ENCODE measurements at places on chromosomes 13 and 19. TPM values are rescaled to one million over a fixed set of nuclear protein-coding genes. Genes with fewer than 3 reads are reported as not detected.

DNA sequence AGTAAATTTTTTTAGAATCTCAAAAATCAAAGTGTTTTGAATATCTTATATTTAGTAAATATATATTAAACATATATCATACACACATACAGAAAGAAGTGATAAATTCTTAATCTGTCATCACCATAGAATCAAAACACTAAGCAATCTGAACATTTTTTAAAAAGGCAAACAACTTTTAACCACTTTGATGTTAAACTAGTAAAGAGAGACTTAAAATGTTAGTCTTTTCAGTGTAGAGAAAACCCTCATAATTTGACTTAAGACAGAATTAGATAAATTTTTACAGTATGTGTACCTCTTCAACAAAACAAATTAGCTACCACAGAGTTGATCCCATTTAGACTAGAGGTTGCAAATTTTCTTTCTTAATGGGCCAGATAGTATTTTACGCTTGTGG, 13.4 kb downstream of the SUPT20H start:
- DNase-seq = no peak

PSG7 gene
- total RNA-seq = not detected

GRK1 gene
- not detected for total RNA-seq

HS6ST3 gene
- 6.7 TPM for total RNA-seq

DNA sequence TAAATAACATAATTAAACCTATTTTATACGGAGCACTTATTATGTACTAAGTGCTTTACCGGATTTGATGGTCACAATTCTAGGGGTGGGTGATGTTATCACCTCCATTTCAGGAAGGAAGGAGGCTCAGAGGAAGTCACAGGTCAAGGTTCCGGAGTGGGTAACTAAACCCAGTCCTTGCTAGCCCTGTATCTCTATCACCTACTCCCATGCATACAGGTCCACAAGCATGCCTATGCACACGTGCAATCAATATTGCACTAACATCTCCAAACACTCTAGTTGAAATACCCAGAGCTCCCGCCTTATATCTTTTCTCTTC, 17.8 kb upstream of the FOSB start:
- no peak for DNase-seq

- DNase-seq = no peak
Measured at GRCh38 chr19:13691569-13692435, 72.5 kb upstream of the MRI1 start.

CYP2A7 gene
- total RNA-seq = not detected

DNA sequence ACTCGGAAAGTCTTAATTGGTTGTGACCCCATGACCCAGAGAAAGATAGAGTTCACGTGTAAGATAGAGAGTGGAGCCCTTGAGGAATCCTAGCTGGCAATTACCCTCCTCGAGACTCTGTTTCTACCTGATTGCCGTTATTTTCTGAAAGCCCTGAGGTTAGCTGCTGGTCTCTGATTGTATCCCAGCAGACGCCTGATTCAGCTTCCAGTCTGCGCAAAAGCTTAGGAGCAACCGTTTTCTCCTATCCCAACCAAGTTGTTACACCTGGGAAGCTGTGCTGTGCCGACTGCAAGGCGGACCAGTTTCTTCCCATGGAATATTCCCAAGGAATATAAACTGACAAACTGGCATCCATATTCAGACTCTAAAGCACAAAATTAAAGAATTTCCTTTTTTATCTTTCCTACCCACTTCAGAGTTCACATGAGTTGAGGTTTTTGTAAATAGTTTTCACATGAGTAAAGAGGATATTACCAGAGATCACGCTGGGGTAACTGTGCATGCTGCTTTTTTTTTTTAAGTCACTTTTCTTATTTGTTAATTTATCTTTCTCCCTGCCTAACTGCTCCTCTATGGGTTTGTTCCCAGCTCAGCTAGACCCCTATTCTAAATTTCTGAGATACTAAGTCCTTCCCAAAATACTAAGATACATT, 1.5 kb upstream of the TRPC4 start:
- DNase-seq = no peak

DNA sequence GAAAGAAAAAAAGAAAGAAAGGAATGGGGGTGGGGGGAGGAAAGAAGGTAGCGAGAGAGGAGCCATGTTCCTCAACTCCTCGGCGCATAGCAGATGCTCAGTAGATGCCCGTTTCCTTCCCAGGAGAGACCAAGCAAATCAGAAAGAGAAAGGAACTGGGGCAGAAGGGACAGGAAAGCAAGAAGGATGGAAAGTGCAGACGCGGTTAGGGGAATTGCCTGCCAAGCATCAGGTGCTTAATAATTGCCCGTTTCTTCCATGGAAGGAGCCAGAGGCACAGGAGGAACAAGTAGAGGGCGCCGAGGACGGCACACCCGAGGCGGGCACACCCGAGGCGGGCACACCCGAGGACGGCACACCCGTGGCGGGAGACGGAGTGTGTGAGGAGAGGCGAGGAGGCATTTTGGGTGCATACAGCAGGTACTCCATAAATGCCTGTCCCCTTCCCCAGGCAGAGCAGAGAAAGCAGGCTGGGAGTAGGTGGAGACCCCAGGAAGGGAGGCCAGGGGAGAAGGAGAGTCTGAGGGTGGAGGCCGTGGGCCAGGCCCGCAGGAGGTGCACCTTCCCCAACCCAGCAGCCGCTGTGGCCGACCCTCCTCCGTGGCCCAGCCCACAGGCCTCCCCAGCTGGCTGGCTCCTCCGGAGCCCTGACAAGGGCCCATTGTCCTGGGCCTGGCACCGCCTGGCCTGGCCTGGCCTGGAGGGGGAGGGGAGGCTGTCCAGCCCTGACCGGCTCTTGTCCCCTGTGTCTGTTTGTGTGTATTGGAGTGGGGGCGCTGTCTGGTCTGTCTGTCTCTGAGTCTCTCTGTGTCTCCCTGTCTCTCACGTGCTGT, 14.6 kb downstream of the JOSD2 start:
- peak; percentile 5 for DNase-seq

- DNase-seq = no peak
Measured at GRCh38 chr19:56987184-56987583, 132.6 kb upstream of the USP29 start.

DNA sequence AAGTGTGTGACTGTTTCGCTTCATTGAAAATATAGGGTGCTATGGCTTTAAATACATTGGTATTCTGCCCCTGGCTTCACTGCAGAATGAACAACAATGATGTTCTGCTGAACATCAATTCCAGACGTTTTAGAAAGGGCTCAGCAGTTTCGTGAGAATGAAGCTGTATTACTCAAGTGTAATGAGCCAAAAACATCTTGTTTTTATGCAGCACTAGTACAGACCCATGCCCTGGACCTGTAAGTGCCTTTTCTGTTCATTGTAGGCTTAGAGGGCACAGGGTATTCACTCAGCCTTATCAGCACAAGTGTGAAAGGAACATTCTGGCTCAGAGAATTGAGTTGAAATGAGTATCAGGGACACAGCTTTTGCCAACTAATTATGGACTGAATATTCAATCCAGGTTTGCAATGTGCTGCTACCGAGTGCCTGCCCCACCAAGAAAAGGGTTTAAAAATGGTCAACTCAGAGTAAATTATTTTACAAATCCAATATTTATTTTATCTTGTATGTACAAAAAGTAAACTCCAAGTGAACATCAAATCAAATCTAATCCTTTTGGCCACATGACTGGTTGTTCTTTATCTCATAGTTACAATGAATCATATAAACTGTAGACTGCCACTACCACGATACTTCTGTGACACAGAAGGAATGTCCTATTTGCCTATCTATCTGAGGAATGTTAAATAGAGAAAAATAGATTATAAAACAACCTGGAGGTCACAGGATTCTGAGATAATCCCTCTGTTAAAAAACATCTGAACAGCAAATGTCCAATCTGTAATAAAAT, 362.8 kb downstream of the NALCN start:
- DNase-seq = no peak

KASH5 gene
- total RNA-seq = 0.55 TPM

GRCh38 chr13:78596399-78596735, 7.0 kb downstream of the POU4F1 start:
- DNase-seq = no peak

- no peak for DNase-seq
Measured at GRCh38 chr13:35940734-35941133, 190.4 kb downstream of the DCLK1 start.

- DNase-seq = no peak
Measured at GRCh38 chr13:102692491-102692826, 2.4 kb downstream of the METTL21C start.

NLRP9 gene
- total RNA-seq = not detected

CALR3 gene
- not detected for total RNA-seq

C19orf67 gene
- 1.7 TPM for total RNA-seq

B3GNT8 gene
- 3.4 TPM for total RNA-seq

- DNase-seq = no peak
Measured at GRCh38 chr19:33705090-33705847, 83.5 kb downstream of the CHST8 start.

- DNase-seq = no peak
Measured at GRCh38 chr13:79837741-79838450, 356.9 kb downstream of the NDFIP2 start.

DNA sequence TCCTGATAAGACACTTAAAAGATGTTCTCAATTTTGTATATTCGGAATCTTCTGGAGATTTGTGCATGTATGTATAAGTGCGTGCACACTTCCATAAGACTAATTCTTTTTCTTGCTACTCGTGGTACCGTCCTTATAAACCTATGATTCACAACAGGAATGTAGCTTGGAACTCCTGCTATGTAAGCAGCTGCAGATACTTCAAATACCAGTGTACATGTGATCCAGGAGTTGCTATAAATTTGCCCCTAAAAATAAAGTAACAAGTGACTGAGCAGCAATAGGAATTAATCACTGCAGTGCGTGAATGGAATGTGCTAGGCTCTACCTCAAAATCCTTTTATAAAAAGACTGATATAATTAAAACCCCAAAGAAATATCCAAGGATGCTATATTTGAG, 214.9 kb downstream of the KLF5 start:
- no peak for DNase-seq

- no peak for DNase-seq
Measured at GRCh38 chr13:40874138-40874779, 84.8 kb downstream of the SLC25A15 start.

- no peak for DNase-seq
Measured at GRCh38 chr13:40187324-40187795, 479.1 kb downstream of the FOXO1 start.

- no peak for DNase-seq
Measured at GRCh38 chr19:3132971-3133792, 2.7 kb upstream of the GNA15 start.

- DNase-seq = no peak
Measured at GRCh38 chr13:110136660-110137585, 170.0 kb downstream of the COL4A1 start.

CLC gene
- not detected for total RNA-seq

GRCh38 chr19:13169769-13170168, 19.6 kb downstream of the IER2 start:
- DNase-seq = no peak

RELB gene
- 22.0 TPM for total RNA-seq

All from uterus (tissue), 4 donors.